ENCODE measurements at places on chromosomes 1 and 21.

GRCh38 chr1:211551638-211552460, 27.1 kb downstream of the SLC30A1 start:
- DNase-seq = no peak

DNA sequence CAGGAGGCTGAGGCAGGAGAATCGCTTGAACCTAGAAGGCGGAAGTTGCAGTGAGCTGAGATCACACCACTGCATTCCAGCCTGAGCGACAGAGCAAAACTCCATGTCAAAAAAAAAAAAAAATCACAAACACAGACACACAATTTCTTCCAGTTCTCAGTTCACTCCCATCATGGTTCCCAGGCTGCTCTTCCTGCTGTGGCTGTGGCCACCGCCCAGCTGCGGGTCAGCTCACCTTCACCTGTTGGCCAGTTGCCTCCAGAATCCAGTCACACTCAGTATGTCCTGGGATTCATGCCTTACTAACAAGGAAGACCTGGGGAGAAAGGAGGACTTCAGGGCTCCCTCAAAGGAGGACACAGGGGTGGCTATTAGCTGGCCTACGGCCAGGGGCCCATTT, 45.9 kb upstream of the SLC25A33 start:
- no peak for DNase-seq

- no peak for DNase-seq
Observed at GRCh38 chr21:26840912-26841311, 4.3 kb downstream of the ADAMTS1 start.

DNA sequence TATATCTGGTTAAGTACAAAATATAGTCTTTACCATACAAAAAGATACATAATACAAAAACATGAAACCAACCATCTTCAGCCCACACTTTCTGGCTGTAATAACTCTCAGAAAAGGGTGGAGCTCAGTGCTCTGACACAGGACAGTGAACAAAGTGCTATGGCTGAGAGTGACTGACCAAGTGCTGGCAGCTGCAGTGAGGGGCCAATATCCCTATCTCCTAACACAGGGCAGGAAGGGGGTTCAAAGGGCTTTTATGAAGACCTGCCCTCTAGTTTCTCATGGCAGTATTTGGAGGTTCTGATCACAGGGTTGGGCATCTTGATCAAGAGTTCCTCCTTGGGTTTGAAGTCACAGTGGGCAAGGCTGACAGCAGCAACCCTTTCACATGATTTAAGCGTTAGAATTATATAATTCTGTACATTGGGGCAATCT, 3.9 kb downstream of the TXNIP start:
- no peak for DNase-seq

DNA sequence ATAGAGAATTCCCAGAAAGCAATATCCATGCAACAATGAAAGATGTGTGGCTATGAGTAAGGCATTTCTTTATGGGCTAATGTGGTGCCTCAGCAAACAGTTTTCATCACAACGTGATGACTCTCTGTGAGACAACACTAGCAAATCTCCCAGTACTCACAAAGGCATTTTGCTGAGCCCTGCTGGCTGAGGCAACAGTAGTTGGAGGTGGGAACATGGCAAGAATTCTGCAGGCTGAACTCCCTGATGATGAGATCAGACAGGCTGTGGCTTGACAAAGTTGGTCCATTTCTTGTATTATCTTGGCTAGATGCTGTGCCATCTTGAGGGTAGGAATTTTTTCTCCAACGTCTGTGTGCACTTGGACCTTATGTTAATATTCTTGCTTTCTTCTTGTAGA, 24.6 kb downstream of the PROX1 start:
- no peak for DNase-seq

DNA sequence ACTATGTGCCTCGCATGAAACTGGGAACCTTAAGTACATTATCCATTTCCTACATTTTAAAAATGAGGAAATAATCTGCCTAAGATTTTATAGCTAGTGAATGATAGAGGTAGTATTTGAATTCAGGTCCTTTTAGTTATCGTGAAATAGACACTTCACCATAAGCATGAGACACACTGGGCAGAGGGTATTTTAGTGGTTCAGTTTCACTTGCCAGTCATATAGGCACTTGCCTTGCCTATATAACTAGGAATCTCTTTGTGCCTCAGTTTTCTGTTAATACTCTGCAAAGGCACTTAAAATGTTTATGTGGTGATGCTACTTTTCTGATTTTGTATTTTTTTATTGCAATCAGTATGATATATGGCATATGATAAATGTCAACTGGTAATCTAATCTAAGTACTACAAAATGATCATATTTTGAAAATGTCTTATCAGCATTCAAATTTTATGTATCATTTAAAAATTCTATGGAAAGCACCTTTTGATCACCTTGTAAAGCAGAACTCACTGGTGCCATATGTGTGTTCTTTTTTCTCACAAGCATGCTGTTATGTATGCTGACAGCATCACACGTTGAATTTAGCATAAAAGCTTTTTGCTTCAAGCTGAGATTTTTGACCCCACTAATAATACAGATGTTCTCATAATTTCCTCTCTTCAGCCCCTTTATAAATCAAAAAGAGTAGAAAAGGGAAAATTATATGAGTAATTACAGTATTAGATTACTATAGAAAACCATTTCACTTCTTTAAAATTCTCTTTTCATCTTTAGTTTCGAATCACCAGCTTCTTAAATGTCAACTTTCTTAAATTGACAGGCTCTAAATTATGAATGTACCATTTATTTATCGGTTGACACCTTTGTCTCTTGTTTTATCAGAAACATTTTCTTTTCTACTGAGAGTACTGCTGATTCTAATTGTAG, 52.6 kb downstream of the RPS6KC1 start:
- DNase-seq = no peak

DNA sequence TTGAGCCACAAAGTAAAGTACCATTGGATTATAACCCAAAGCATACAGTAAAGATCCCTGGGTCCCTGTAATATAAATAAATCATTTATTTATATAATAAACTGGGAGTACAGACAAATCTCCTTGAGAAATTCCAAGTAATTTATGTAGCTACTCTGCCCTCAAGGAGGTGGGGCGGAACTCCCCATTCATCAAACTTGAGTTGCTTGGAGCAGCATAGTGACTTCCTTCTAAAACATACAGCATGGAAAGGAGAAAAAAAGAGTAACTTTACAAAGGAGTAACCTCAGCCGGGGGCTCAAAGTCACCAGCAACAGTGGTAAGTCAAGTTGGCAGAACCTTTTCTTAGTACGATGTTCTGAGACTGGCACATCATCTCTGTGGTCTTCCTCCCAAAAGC, 4.5 kb downstream of the LAPTM5 start:
- no peak for DNase-seq

DNA sequence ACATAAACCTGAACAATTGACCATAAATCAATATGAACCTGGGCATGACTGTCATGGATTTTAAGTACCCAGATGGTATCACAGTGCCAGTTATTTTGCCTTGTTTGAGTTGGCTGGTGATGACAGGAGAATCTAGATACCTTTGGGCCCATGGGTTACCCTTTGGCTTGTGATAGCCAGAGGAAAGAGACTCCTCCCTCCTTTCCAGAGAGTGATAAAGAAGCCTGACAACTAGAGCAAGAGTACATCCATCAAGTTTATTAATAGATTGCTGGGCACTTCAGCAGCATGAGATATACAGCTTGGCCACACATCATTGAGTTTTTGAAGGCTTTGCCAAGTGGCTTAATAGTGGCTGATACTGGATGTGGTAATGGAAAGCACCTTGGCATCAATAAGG, 6.6 kb upstream of the FMO3 start:
- no peak for DNase-seq

GRCh38 chr1:6872573-6873261, 87.5 kb downstream of the CAMTA1 start:
- no peak for DNase-seq

- DNase-seq = no peak
Observed at GRCh38 chr1:91651243-91651642, 150.6 kb downstream of the CDC7 start.

- DNase-seq = no peak
Observed at GRCh38 chr1:229271448-229272159, 693 bp downstream of the RAB4A start.

DNA sequence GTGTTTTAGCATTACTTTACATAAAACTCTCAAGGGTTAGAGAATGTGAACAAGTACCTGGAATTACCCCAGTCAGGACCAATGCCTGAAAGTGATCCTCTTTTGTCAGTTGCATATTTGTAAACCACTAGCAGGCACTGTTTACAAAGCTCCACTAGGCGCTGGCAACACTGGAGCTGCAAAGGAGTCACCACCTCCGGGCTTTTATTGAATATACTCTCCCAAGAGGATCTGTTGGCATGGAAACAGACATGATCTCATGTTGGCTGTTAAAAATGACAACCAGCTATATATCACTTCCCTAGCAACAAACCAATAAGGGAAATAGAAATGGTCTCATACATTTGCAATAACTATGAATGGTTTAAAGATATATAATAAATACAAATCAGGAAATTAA, 116.0 kb downstream of the TTLL7 start:
- DNase-seq = no peak

- DNase-seq = no peak
Observed at GRCh38 chr21:44568261-44568660, 5.3 kb upstream of the KRTAP10-4 start.

DNA sequence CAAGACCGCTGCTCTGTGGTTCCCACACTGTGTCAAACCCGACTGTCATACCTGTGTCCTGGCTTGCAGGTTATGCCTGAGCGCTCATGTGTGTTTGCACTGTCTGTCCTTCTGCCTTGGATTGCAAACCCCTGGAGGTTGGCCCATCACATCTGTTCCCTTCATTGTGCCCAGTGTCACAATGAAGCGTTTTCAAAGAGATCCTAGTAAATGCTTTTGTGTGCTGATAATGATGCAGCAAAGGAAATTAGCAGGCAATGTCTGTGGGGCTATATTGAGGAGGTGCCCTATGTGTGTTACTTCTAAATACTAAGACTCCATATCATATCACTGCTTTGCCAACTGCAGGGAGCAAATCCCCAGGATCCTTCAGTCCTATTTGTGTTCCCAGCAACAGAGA, 424.4 kb upstream of the NFIA start:
- no peak for DNase-seq

GRCh38 chr1:1282998-1283397, 2.8 kb downstream of the SCNN1D start:
- no peak for DNase-seq

DNA sequence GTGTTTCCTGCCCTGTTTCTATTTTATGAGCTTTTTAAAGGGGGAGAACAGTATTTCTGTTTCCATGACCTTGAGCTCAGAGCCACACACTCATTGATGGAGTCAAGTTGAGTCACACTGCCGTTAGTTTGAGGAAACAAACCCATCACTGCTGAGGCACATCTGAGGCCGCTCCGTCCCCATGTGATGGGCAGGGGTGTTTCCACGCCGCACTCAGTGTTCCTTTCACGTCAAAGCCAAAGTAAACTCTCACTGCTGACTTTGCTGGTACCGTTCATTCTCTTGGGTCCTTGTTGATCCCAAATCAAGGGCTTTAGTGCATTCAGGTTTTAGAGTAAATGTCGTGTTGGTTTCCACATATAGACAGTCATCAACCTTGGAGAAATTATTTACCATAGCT, 48.8 kb downstream of the PKNOX1 start:
- DNase-seq = no peak

GRCh38 chr21:42120101-42120902, 49.2 kb downstream of the UMODL1 start:
- DNase-seq = no peak

DNA sequence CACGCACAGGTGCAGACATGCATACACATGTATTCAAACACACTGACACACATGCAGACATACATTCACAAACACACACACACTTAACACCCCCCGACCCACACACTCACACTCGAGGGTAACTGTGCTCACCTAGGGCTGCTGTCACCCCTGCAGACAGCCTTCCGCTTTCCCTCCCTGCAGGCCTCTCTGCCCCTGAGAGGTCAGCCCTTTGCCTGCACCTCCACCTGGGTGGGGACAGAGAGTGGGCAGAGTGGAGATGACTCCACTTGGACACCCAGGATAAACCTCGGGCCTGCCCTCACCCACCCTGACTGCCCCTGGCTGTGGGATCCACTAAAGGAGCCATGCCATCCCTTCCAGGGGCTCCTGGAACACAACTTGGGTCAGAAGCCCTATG, 264.3 kb downstream of the PTPRU start:
- no peak for DNase-seq

DNA sequence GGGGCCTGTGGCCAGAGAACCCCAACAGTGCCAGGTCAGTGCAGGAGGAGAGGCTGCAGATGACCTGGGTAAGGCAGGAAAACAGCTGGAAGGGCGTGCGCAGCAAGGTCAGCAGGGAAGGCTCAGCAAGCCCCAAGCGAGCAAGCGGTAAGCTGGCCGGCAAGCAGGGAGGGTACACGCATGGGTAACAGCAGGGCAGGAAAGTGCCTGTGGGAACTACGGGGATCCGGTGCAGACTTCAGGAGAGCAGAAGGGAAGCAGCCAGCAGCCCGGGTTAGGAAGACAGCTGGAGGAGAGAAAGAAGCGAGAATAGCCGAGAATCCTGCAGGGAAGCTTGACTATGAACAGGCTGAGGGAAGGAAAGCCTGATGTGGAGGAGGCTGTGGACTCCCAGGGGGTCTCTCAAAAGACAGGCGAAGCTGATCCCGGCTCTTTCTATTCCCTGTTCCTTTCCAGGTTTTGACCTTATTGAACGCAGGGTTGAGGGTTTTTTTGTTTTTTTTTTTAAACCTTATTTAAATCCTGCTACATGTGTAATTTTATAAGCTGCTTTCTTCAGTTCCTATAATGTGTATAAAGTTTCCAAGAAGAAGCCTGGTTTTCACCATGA, 20.9 kb downstream of the UMODL1 start:
- DNase-seq = no peak

- DNase-seq = no peak
Observed at GRCh38 chr1:155043301-155043702, 7.8 kb upstream of the ADAM15 start.

GRCh38 chr1:204879351-204879750, 8.7 kb downstream of the NFASC start:
- DNase-seq = no peak

- DNase-seq = peak; percentile 18
Observed at GRCh38 chr1:3902571-3903091, 2.6 kb upstream of the C1orf174 start.

DNA sequence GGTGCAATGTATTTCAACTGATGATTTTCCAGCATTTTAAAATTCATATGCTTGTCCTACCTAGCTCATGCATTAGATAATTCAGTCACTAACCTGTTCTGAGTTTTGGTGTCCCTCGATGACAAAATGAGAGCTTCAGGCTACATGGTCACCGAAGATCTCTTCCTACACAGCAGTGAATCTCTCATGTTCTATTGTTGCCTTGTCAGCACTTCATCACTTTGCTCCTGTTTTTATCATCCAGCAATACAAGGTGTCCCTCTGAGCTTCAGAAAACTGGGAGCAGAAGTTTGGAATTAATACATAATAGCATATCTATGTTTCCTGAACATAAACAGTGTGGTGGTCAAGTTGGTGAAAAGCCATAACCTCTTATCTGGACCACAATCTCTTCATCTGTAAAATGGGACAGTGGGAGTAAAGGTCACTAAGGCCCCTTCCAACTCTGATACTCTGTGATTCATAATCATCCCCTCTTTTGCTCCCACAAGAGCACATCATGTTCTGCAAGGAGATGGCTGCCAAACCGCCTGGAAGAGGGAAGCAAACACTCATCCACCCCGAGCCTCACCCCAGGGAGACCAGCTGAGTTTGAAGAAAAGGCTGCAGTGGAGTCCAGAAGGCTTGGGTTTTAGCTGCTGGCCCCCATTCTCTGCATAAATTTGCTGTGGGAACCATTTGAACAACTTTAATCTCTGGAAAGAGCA, 137.9 kb upstream of the F3 start:
- DNase-seq = no peak
